ENCODE measurements at places on chromosomes 13 and 19.

DNA sequence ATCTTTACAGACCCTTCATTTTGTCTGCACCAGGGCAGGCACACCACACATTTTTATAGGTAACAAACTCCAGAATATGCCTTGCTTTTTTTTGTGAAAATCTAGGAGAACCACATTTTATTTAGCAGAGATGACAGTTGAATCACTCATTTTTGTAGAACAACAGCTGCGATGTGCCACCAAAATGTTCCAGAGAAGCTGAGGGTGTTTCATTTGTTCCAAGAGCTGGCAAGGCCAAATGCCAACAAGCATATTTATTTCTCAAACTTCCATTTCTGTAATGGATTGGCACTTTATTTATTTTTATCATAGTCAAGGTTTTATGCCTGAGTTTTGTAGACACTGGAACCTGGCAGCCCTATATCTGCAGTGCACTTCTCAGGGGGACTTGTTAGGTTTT, 10.4 kb downstream of the OLFM4 start:
- DNase-seq = no peak

DNA sequence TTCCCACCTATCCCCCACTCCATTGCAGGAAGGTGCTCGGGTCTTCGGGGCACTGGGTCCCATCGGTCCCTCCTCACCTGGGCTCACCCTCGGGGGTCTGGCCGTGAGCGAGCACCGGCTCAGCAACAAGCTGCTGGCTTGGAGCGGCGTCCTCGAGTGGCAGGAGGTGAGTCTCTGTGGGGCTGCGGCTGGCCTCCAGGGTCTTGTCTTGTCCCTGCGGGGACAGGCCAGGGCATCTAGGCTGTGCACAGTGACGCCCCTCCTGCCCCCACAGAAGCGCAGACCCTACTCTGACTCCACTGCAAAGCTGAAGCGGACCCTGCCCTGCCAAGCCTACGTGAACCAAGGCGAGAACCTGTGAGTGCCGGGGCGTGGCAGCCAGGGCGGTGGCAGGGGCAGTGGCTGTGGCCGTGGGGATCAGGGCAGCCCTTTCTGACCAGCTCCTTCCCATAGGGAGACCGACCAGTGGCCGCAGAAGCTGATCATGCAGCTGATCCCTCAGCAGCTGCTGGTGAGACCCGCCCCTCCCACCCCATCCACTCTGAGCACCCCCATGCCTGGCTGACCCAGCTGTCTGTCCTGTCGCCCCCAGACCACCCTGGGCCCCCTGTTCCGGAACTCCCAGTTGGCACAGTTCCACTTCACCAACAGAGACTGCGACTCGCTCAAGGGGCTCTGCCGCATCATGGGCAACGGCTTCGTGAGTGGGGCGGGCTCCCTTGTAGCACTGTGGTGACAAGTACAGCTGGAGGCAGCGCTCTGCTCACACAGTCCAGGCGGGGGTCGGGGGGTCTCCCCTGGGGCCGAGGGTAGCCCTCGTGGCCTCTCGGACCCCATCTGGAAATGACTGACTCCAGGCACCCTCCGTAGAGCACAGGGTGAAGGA, 3.7 kb downstream of the PTOV1 start:
- DNase-seq = no peak

GRCh38 chr13:54347531-54347930, 1318.9 kb downstream of the OLFM4 start:
- no peak for DNase-seq

GRCh38 chr19:35303357-35303915, 11.5 kb downstream of the MAG start:
- no peak for DNase-seq

GRCh38 chr19:35612224-35612558, 344 bp upstream of the HAUS5 start:
- DNase-seq = no peak

- DNase-seq = no peak
These were observed 3.2 kb downstream of the EPN1 start for GRCh38 chr19:55678121-55678671.

- no peak for DNase-seq
These were observed 9.7 kb downstream of the HSD17B14 start for GRCh38 chr19:48826606-48827020.

DNA sequence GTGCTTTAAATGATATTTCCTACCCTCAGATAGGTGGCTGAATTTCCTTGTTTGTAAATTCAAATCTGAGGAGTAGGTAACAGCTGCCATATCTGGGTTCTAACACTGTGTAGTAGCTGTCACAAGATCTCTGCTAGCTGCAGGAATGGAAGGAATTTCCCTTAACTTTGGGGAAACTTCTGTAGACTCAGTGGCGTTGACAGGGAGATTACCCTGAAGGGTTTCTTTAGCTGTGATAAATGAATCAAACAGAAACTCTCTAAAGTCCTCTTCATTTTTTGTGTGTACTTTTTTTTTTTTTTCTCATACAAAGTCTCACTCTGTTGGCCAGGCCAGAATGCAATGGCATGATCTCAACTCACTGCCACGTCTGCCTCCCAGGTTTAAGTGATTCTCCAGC, 5.3 kb upstream of the EPSTI1 start:
- DNase-seq = no peak

DNA sequence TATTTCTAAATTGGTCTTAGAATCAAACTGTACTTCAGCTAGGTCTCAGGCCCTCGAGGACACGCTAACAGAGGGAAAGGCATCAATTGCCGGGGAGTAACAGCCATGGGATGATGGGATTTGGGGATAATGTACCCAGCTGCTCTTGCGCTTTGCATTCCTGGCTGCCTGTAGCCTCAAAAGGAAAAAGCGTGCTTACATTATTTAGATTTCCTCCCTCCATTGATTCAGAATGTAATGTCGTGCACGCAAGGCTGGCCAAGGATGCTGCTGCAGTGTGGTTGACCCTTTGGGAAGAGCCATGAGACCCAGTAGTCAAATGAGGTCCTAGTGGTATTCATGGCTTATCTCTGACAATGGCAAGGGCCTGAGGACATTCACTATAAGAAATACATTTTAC, 95.1 kb downstream of the SLC7A1 start:
- no peak for DNase-seq

- DNase-seq = no peak
These were observed 69.9 kb downstream of the RUBCNL start for GRCh38 chr13:46317120-46317519.

- no peak for DNase-seq
These were observed 1116.2 kb downstream of the DIAPH3 start for GRCh38 chr13:59047546-59047945.

All from AG04450 (cell line).